ENCODE measurements at places on chromosomes 13 and 19.
A peak's percentile ranks its signal among the peaks of the same experiment; 100 is the strongest.

- H3K4me1 ChIP-seq, result peaks cover 12% of the 10 kb centered on the region
- peak overlapping the region; percentile 47 for H3K27ac ChIP-seq
- no peaks in the 10 kb centered on the region for H3K27me3 ChIP-seq
- no peak for DNase-seq
- peaks cover 18% of the 10 kb centered on the region for H3K36me3 ChIP-seq
These were observed 787 bp downstream of the TIMM29 start for GRCh38 chr19:10929402-10929794.

GRCh38 chr13:19150712-19151228 lies 30.9 kb downstream of the TUBA3C start:
- H3K4me1 ChIP-seq, result no peaks in the 10 kb centered on the region
- no peaks in the 10 kb centered on the region for H3K36me3 ChIP-seq
- H3K27me3 ChIP-seq, result no peaks in the 10 kb centered on the region
- H3K27ac ChIP-seq, result no peak overlapping the region

DNA sequence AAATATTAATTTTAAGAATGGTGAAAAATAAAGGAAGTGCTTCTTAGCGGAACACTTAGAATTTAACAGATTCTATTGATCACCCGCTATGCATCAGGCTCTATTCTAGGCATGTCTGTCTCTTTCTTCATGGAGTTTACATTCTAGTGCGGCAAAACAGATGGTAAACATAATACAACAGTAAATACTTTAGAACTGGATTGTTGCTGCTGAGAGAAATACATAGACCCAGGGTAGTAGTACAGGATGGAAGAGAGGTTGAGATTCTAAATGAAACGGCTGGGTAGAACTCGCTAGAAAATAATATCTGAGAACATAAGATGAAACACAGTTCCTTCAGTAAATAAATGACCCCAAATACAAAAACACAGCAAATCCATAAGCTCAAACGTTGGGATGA lies 498.7 kb downstream of the MYO16 start:
- H3K4me1 ChIP-seq, result no peaks in the 10 kb centered on the region
- no peak for DNase-seq
- no peak overlapping the region for H3K4me3 ChIP-seq
- H3K27me3 ChIP-seq, result peaks cover 8% of the 10 kb centered on the region
- no peaks in the 10 kb centered on the region for H3K36me3 ChIP-seq

DNA sequence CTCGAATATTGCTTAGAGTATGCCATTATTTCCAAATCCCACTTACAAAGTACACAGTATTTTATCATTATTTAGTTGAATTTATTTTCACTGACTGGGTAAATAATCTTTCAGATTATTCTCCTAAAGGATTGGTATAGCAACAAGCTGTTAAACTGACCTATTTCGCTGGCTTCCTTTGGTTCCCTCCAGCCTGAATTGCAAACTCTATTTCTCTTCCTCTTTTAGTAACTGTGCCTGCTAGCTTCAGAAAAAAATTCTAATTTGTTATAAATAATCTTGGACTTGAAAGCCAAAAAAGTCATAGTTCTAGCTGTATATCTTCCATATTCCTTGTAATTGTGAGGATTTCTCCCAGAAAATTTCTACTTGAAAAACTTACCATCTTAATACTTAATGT lies 15.0 kb upstream of the CCNA1 start:
- H3K27me3 ChIP-seq, result no peaks in the 10 kb centered on the region
- no peaks in the 10 kb centered on the region for H3K4me1 ChIP-seq
- no peak overlapping the region for H3K27ac ChIP-seq

- H3K36me3 ChIP-seq, result no peaks in the 10 kb centered on the region
- H3K4me1 ChIP-seq, result no peaks in the 10 kb centered on the region
- H3K27ac ChIP-seq, result no peak overlapping the region
- H3K27me3 ChIP-seq, result no peaks in the 10 kb centered on the region
These were observed 113.8 kb downstream of the SLITRK6 start for GRCh38 chr13:85685436-85685835.

DNA sequence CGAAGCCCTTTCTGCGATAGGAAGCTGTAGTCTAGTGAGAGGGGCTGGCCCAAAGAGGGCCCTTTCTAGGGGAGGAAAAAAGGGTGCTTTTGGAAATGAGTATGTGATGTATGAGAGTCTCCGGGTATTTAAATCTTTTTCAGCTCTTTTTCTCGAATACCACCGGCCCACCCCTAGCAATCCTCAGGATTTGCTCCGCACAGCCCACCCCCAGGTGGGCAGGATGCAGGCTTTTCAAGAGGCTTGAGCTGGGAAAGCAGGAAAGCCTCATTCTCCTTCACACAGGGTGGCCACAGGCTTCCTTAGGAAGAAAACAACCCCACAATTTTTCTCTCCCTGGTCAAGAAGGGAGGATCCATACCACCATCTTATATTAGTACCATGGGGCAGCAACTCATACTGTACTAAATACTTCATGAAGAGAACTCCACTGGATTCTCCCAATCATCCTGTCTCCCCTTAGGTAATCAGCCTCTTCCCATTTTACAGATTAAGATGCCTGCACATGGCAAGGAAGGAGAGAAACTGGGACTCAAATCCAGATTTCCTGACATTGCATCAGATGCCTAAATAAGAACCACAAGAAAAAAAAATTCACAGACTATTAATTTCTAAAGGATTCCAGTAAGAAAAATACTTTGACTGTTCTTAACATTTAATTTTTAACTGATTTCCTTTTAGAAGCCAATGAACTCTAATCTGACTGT lies 84.4 kb downstream of the STK24 start:
- H3K36me3 ChIP-seq, result no peaks in the 10 kb centered on the region
- no peak overlapping the region for H3K4me3 ChIP-seq
- peak; percentile 50 for DNase-seq
- H3K27me3 ChIP-seq, result no peaks in the 10 kb centered on the region

DNA sequence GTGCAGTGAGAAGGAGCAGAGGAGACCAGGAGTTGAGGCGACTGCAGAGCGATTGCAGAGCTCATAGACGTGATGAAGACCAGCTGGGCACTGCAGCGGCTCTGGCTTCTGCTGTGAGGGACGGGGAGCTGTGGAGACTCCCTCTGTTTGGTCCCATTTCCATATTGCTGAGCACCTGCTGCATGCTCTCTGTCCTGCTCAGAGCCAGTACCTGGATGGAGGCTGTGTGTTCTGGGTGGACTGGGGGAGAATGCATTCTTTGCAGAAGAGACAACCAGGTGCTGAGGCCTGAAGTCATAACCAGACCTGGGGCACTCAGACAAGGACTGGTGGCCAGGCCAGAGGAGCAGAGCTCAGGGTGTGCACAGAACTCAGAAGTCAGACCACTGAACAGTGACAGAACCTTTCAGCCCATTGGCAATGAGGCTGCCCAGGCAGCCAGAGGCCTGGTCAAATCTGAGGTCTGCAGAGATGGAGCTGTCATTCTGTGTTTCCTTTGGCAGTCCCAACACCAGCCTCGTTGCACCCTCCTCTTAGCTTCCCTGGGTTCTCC lies 1.3 kb upstream of the A1BG start:
- peaks cover 11% of the 10 kb centered on the region for H3K36me3 ChIP-seq
- peaks cover 10% of the 10 kb centered on the region for H3K27me3 ChIP-seq
- no peak overlapping the region for H3K27ac ChIP-seq
- H3K4me1 ChIP-seq, result peaks cover 9% of the 10 kb centered on the region
- H3K4me3 ChIP-seq, result no peak overlapping the region

DNA sequence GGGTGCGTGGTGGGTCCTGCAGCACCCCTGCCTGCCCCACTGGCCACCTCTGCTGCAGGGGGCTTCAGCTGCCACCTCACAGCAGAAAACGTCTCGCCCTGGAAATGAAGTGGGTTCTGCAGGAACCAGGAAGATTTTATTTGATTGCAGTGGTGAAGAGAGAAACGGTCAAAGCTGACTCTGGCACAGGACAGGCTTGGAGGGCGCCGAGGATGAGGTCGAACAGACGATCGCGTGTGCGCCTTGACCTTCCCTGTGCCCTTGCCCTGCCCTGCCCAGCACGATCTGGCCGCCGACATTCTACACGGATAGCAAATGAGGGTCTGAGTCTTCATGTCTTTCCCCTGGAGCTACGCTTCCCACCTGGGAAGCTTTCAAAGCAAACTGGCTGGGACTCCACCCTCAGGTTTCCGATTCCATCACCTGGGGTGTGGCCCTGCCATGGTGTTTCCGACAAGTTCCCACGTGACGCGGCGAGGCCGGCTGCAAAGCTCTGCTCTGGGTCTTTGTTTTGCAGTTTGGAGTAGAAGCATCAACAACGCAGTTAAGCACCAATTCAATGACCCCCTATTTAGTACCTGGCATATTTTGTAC lies 50.3 kb upstream of the TUBGCP3 start:
- peaks cover 56% of the 10 kb centered on the region for H3K27me3 ChIP-seq
- H3K4me1 ChIP-seq, result 0 out of 2 replicates have a peak, but pooled peaks cover 2% of the 10 kb centered on the region
- DNase-seq, result no peak
- H3K36me3 ChIP-seq, result no peaks in the 10 kb centered on the region
- no peak overlapping the region for H3K4me3 ChIP-seq
- H3K27ac ChIP-seq, result no peak overlapping the region

DNA sequence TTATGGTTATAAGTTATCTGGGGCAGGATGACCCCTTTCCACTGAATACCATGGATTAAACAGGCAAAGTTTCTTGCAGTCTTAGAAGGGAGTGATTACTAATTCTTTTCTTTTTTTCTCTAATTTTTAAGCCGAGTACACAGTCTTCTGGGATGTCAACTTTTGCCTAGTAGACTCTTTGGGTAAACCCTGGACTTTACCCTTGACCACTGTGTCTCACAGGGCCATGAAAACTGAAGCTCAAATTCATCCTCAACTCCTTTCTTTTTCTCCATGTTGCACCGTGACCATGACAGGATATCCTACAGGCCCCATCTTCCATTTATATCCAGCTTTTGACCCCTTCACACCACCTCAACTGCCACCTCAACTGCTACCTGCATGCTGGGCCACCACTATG lies 51.8 kb downstream of the GJA3 start:
- H3K4me1 ChIP-seq, result no peaks in the 10 kb centered on the region
- no peak for DNase-seq
- H3K27me3 ChIP-seq, result peaks cover 22% of the 10 kb centered on the region
- H3K36me3 ChIP-seq, result no peaks in the 10 kb centered on the region

- H3K36me3 ChIP-seq, result no peaks in the 10 kb centered on the region
- peaks cover 10% of the 10 kb centered on the region for H3K27me3 ChIP-seq
- H3K4me1 ChIP-seq, result no peaks in the 10 kb centered on the region
- no peak for DNase-seq
- H3K4me3 ChIP-seq, result no peak overlapping the region
These were observed 45.0 kb downstream of the CBY2 start for GRCh38 chr13:45747071-45747470.

DNA sequence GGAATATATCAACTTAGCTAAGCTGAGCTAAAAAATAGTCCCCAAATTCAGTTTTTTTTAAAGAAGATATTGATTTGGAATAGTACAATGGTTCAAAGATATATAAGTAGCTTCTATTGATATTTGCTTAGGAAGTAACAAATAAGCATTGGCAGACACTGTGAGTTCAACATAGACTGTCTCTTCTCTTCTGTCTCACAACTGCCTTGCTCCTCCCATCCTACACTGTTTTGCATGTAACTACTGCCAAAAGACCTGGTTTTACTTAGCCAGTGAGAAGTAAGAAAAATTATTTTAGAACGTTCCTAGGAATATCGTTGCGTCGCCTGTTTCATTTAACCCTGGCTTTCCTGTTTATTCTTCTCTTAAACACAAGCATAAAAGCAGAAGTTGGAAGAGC lies 859.0 kb upstream of the SPRY2 start:
- no peak overlapping the region for H3K27ac ChIP-seq
- H3K27me3 ChIP-seq, result no peaks in the 10 kb centered on the region
- DNase-seq, result no peak

- H3K27me3 ChIP-seq, result peaks cover 2% of the 10 kb centered on the region
- no peak overlapping the region for H3K4me3 ChIP-seq
- no peak overlapping the region for H3K27ac ChIP-seq
- no peak for DNase-seq
- no peaks in the 10 kb centered on the region for H3K4me1 ChIP-seq
- no peaks in the 10 kb centered on the region for H3K36me3 ChIP-seq
These were observed 11.7 kb downstream of the LCP1 start for GRCh38 chr13:46170268-46170667.

- H3K27me3 ChIP-seq, result no peaks in the 10 kb centered on the region
These were observed 185.7 kb downstream of the ABCC4 start for GRCh38 chr13:95115525-95115924.

DNA sequence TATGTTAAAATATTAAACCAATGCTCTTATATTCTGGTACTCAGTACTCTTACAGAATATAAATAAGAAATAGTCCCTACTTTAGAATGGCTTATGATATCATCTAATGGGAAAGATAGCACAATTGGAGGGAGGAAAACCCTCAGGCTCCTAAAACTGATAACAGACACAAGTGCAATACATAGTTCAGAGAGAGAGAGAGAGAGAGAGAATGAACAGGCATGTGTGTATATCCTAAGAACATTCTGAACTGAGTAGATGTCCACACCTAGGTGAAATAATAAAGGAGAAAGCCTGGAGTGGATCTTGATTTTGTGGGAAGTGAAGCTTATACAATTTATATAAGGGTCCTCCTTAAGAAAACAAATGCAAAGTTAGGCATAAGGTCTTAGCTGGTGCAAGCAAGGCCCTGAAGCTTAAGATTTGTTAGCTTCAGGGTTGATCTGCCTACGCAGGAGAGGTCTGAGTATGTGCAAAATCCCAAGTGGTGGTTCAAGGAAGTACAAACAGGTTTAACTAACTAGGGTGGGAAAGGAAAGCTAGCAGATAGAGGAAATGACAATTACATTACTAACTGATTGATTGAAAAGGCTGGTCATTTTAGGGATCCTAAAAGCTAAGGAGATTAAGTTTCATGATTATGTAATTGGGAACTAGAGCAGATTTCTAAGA lies 53.3 kb downstream of the SOX21 start:
- H3K36me3 ChIP-seq, result no peaks in the 10 kb centered on the region
- H3K4me3 ChIP-seq, result no peak overlapping the region
- H3K27ac ChIP-seq, result no peak overlapping the region
- peaks cover 21% of the 10 kb centered on the region for H3K27me3 ChIP-seq

- H3K36me3 ChIP-seq, result peaks cover 12% of the 10 kb centered on the region
- H3K27me3 ChIP-seq, result no peaks in the 10 kb centered on the region
- H3K4me1 ChIP-seq, result no peaks in the 10 kb centered on the region
- H3K4me3 ChIP-seq, result no peak overlapping the region
- DNase-seq, result no peak
These were observed 5.8 kb upstream of the DNM2 start for GRCh38 chr19:10712045-10712444.

GRCh38 chr13:53612200-53612599 lies 583.6 kb downstream of the OLFM4 start:
- no peaks in the 10 kb centered on the region for H3K4me1 ChIP-seq
- no peaks in the 10 kb centered on the region for H3K36me3 ChIP-seq
- no peak for DNase-seq
- H3K4me3 ChIP-seq, result no peak overlapping the region
- no peak overlapping the region for H3K27ac ChIP-seq

- H3K4me1 ChIP-seq, result peaks cover 13% of the 10 kb centered on the region
- H3K27me3 ChIP-seq, result no peaks in the 10 kb centered on the region
- peak overlapping the region; percentile 19 for H3K27ac ChIP-seq
- H3K36me3 ChIP-seq, result no peaks in the 10 kb centered on the region
- DNase-seq, result no peak
These were observed 251.0 kb upstream of the STARD13 start for GRCh38 chr13:33536601-33537000.

- no peak for DNase-seq
- H3K36me3 ChIP-seq, result no peaks in the 10 kb centered on the region
- no peak overlapping the region for H3K27ac ChIP-seq
- no peak overlapping the region for H3K4me3 ChIP-seq
- no peaks in the 10 kb centered on the region for H3K27me3 ChIP-seq
These were observed 456.2 kb downstream of the PCDH20 start for GRCh38 chr13:60959427-60959826.

- no peaks in the 10 kb centered on the region for H3K36me3 ChIP-seq
- no peaks in the 10 kb centered on the region for H3K4me1 ChIP-seq
- no peaks in the 10 kb centered on the region for H3K27me3 ChIP-seq
- H3K27ac ChIP-seq, result peak within 1 kb of the TSS; percentile 72
- DNase-seq, result peak; percentile 87
- peak within 1 kb of the TSS; percentile 95 for H3K4me3 ChIP-seq
These were observed at the start of gene ZNF726 for GRCh38 chr19:23914402-23915286. ZNF726 (plus strand) TSS chr19:23914886; CDS start chr19:23914995, 109 bp downstream.
